ENCODE measurements at places on chromosomes 7 and 10.

- DNase-seq, result no peak
Measured at GRCh38 chr7:86644282-86645224, 844 bp downstream of the GRM3 start.

DNA sequence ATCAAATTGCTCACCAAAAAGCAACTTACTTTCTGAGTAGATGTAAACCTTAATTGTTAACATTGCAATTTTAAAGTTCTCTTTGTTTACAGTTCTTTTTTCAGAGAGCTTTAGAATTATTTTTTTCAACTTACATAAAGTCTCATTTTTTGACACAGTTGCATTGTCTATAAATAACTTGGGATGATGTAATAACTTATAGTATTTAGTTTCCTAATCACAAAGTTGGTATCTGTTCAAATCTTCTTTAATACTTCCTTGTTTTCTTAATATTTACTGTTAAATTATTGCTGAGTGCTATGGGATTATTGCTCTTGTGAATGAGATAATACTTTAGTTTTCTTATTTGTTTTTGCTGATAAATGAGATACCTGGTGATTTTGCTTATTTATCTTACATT lies 18.9 kb upstream of the SUV39H2 start:
- no peak for DNase-seq

GRCh38 chr10:31011017-31011664 lies 20.5 kb downstream of the ZNF438 start:
- DNase-seq, result no peak

GRCh38 chr10:22259280-22259679 lies 41.5 kb upstream of the EBLN1 start:
- DNase-seq, result peak; percentile 34

- DNase-seq, result no peak
Measured at GRCh38 chr10:96415150-96415890, 56.5 kb upstream of the OPALIN start.

- DNase-seq, result no peak
Measured at GRCh38 chr7:13016592-13017332, 329.3 kb downstream of the ARL4A start.

- peak; percentile 83 for DNase-seq
Measured at GRCh38 chr10:3477683-3478082, 305.1 kb upstream of the PITRM1 start.
